Activated CD4-positive, CD25-positive, alpha-beta regulatory T cell treated with anti-CD3 and anti-CD28 coated beads, Interleukin-2, amount 50 U/mL, for 16 hours (primary cell): ENCODE measurements at places on chromosomes 1 and 21.

DNA sequence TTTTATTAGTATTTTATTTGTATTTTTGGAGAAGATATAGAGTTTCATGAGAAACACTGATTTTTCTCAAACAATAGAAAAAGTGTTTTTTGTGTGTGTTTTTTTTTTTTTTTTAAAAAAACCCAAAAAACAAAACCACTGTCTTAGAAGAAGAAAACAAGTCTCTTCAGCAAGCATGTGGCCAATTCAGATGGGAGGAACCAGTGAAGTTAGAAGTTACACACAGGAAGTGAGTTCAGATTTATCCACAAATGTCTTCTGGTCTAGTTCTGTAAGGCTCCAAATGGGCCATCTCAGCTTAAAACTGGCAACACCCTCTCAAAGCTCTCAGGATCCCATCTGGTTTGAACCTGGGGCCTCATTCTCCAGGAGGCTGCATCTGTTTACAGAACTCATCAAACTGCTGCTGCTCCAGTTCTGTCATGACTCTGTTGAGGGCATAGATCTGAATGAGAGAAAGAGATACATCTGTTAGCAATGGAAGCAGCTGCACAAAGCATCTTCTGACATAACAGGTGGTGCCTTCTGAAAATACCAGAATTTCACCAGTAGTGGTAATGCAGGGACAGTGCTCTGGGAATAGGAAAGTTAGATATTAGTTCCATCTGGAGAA, 9.8 kb upstream of the ERMAP start:
- DNase-seq, result no peak

DNA sequence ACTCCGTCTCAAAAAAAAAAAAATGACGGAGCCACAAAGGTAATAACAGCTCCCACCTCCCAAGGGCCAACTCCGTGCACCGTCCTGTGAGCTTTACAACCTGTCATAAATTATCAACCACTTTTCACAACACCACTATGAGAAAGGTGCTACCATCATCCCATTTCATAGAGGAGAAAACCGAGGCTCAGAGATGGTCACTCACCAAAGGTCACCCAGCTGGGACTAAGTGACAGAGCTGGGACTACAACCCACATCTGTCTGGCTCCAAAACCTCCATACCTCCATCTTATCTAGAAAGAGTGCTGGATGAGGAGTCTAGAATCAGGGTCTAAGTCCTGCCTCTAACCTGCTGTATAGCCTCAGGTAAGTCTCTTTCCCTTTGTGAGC, 43.6 kb upstream of the ECE1 start:
- DNase-seq, result no peak

- no peak for DNase-seq
These were observed 77.4 kb downstream of the DISP1 start for GRCh38 chr1:222892137-222892769.

DNA sequence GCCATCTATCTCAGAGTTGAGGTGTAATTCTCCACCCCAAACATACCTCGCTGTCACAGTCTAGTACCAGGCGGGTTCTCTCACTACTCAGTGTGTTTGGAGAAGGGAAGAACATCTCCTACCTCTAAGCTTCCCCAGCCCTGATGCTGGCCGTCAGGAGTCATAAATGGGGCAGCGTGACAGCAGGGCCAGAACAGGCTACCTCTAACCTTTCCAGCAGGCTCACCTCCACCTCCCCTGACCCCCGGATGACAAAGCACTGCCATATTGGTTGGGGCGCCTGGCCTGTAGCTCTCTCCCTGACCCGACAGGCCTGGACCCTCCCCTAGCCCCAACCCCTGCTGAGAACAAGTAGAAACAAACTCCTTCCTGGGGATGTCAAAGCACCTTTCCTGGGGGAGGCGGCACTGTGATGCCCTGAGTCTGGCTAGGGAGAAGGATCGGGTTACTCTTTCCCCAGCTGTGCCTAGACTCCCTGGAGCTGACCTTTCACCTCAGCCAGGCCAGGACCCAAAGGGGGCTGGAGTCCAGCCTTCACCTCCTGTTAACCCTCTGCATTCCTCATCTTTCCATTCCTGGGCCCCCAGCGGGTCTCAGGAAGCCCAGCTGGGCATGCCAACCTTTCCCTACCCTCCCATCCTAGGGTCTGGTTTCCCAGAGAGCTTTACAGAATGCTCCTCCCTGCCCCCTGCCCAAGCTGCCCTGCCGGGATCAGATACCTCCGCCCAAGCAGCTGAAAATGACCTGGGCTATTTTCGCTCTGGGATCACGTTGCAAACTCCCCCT, 34.2 kb downstream of the AHDC1 start:
- DNase-seq, result no peak

DNA sequence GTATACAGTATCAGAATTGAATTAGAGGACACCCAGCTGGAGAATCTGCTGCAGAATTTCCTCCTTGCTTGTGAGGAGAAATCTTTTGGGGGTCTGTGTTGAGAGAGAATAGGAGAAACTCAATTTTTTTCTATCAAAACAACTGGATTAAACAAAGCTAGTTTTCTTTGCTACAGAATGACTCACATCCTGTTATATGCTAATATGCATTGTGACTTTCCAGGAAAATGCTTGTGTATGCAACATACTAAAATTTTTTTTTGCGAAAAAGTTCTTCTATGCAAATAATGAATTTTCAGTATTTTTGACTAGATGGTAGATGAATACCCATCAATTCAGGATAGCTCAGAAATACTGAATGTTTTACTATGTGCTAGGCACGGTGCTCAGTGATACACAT, 2.2 kb downstream of the VAMP4 start:
- no peak for DNase-seq

DNA sequence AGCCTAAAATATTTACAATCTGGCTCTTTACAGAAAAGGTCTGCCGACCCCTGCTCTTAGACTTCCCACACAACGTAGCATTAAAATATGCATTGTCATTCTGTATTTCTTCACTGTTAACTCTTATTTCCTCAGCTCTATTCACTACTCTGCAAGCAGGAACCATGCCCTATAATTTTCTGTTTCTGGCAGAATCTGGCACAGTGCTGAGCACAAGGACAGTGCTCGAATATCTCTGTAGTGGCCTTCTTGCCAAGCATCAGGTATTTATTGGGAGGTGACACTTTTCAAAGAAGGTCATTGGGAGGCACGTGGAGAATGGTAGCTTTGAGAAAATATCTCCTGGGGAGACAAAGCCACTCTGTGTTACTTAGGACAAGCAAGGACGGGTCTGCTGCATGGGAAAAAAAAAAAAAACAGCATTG, 77.9 kb downstream of the PSMG1 start:
- no peak for DNase-seq

- DNase-seq, result no peak
These were observed 97.6 kb downstream of the EPHB2 start for GRCh38 chr1:22808186-22808675.

GRCh38 chr1:222104694-222105392, 363.0 kb upstream of the DUSP10 start:
- no peak for DNase-seq

- no peak for DNase-seq
These were observed 322.1 kb upstream of the TMPRSS15 start for GRCh38 chr21:18725653-18726052.

DNA sequence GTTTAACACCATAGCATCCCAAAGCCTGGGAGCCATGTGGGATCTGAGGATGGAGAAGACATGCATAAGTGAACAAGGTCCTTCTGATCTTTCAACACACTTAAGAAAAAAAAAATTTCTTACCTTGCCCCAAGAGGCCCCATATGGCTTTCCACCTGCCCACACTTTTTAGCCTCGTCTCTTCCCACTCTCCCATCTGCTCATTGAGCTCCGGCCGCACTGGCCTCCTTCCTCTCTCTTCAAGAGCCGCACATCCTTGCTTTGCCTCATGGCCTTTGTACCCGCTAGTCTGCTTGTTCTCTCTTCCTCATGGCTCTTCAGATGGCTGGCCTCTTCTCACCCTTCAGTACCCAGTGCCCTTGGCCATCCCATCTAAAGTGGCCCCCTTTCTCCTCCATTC, 70.2 kb upstream of the PDE4B start:
- no peak for DNase-seq

DNA sequence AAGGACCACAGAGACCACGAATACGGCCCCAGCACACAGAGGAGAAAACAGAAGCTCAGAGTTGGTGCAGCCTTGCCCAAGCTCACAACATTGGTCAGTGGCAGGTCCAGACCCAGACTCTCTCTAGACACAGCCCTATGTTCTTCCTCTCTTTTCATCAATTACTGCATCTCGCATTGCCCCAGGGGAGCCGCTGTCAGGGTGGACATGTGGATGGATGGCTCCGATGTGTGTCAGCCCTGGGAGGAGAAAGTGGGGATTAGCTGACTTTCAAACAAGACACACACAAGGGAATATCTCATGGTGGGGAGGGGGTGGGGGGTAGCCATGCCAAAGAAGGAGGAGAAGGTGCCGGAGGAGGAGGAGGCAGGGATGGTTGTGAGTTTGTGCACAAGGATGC, 556.8 kb downstream of the NPHP4 start:
- DNase-seq, result no peak

DNA sequence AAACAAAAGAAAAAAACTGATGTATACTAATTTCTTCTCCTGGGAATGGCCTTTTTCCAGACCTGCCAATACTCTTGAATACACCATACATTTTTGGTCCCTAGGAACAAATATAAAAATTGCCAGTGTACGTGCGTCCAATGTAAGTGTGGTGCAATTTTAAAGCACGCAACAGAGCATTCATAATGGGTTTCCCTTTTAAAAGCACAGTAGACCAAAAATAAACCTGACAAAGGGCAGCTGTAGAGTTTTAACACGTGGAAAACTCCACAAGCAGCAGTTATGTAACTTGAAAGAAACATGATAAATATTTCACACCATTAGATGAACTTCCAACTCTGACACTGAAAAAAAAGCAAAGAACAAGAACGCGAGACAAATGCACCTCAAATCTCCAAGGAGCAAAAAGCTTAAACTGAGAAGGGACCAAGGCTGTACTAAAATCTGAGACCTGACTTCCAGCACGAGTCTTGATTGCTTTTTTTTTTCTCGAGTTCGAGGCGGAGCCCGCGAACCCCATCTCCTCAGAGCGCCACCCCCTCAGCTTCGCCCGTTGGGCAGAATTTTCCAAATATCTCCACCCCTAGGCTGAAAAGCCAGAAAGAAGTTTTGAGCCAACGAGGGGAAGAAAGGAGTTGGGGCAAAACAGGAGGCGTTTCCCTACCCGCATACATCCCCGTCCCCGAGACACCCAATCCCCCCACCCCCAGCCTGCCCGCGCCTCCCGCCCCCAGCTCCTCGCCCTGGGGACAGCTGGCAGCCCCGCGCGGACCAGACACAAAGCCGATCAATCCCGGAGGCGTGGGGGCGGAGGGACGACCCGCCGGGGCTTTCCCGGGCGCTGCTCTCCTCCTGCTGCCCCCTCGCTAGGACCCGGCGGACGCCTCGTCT, at the start of gene JAM2:
Gene JAM2, plus strand, starts transcription at position 599 of the 891 bp plus-strand sequence. CDS start 564 bp downstream, outside the sequence.
- no peak for DNase-seq
